ENCODE measurements at places on chromosomes 12 and 14.

- no peak for DNase-seq
These were observed 174.6 kb downstream of the PTCSC3 start for GRCh38 chr14:36001936-36002335.

GRCh38 chr14:41824441-41824840 is 217.8 kb downstream of the LRFN5 start:
- DNase-seq: no peak

DNA sequence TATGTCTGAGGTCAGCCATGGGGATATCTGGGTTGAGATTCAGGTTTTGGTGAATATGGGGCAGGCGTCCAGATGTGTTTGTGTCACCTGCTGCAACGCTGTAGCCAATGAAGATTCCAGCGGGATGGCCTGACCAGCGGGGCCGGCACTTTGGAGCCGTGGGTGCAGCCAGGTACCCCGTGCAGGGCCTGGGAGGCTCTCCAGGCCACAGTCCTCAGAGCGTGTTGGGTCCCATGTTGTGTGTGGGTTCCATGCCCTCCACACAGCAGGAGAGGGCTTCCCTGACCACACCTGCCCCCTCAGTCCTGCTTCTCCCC is 2.8 kb upstream of the TEX22 start:
- no peak for DNase-seq

GRCh38 chr12:119704065-119704747 is 36.3 kb downstream of the PRKAB1 start:
- no peak for DNase-seq

- no peak for DNase-seq
These were observed 33.1 kb upstream of the G2E3 start for GRCh38 chr14:30525833-30526232.

GRCh38 chr14:61257469-61258057 is 23.6 kb downstream of the TMEM30B start:
- no peak for DNase-seq

DNA sequence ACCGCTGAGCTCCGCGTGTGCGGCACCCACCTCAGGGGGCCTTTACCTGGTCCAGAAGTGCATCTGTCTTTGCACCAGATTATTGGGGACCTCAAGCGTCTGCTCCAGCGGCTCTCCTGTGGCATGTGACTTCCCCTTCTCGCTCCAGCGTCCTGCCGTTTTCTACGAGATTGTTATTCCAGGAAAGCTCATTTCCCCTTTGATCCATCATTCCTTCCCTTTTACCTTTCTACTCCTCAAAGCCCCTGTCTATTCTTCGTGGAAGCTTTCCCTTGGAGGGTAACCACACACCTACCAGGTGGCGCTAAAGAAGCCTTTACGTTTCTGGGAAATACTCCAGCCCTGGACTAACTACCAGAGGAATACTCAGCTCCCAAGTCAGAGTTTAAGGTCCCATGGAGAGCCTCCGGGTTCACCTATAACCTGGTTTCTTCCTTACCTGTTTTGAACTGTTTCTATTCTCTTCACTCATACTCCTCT is 1.5 kb downstream of the FKBP4 start:
- no peak for DNase-seq

DNA sequence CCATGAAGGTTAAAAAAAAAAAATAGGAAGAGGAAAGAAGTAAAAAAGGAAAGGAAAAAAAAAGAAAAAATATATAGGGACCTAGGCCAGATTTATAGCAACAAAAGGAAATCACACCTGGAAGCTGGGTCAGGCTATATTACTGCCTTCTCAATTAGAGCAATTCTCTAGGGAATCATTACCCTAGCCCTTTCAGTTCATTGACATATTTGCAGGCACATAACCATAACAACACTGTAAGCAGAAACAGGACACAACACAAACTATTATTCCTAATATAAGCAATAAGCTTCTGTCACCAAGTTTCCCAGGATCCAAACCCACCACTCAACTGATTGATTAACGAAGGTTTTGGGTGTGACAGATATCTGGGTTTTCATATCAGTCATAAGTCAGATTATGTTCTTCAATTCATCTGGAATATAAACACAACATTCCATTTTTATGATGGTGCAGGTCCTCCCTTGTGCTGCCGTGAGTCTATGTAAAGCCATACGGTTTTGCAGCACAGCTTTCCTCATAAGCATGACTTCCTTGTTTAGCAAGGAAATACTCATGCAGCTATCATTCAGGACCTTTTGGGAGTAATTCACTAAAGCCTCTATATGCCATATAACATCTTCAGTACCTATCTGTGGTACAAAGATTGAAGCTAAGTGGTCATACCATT is 4.2 kb downstream of the PCNX4 start:
- DNase-seq: peak; percentile 50

Measured in HS-27A (cell line).